ENCODE measurements at places on chromosomes 2 and 18.
A peak's percentile ranks its signal among the peaks of the same experiment; 100 is the strongest.

GRCh38 chr2:37532503-37532902 lies 138.9 kb downstream of the CDC42EP3 start:
- DNase-seq: no peak

- DNase-seq: peak; percentile 46
These were observed 570.1 kb downstream of the PLCL1 start for GRCh38 chr2:198374375-198375082.

DNA sequence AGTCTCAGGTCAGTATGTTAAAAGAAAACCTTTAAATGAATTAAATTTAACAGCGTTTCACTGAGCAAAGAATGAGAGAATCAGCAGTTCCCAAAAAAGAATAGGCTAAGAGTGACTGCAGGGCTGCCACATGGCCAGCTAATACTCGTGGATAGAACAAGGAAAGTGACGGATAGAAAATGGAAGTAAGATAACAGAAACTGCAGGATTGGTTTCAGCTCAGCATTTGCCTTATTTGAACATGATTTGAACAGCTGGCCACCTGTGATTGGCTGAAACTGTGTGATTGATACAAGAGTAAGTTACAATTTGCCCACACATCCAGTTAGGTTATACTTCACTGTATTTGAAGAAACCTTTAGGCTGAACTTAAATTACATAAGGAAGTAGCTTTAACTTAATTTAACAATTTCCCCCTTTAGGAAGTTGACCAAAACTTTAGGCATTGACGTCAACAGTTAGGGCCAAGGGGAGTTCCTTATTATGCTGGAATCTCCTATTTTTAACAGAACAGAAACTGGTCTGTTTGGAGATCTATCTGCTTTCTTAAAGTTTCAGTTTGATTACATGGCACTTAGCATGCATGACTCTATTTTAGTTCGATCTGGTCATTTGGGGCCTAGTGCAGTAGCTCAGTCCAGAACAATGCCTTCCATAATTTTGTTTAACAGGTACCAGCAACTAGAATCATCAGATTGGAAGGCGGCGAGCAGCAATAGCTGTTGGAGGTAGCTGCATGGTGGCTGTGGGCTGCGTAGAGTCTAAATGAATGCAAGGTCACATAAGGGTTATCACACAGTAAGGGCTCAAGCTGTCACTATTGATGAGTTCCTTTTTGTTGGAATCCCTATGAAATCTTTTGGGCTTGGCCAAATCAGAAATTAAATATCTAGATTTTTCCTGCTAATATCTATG lies 143.4 kb downstream of the TRIM43 start:
- no peak for DNase-seq

- no peak for DNase-seq
These were observed 145.8 kb downstream of the TRIB2 start for GRCh38 chr2:12862541-12862940.

- DNase-seq: no peak
These were observed 452.2 kb downstream of the MBD2 start for GRCh38 chr18:53772293-53772692.

DNA sequence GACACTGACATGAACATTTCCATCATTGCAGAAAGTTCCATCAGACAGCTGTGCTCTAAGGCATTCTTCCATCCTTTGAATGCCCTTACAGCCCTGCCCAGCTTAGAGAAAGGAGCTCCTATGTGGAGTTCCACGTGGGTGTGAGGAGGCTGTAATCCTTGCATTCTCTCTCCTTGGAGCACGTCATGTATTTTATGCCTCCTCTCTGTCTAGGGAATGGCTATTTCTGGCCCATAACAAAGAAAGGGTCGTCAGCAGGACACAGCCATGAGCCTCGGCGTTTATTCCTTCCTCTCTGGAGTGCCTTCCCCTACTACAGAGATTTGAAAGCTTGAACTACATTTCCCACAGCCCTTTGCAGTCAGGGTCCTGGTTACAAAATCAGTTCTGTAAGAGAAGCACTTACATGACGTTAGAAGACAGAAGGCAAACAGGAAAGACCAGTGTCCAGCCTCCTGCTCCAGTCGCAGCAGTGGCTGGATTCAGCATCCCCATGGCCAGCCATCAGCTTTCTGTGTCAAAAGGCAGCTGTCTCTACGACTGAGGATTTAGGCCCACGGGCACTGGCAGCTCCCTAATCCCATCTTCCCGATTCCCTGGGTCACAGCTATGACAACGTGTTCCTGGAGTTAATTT lies 234.9 kb downstream of the TFCP2L1 start:
- no peak for DNase-seq

DNA sequence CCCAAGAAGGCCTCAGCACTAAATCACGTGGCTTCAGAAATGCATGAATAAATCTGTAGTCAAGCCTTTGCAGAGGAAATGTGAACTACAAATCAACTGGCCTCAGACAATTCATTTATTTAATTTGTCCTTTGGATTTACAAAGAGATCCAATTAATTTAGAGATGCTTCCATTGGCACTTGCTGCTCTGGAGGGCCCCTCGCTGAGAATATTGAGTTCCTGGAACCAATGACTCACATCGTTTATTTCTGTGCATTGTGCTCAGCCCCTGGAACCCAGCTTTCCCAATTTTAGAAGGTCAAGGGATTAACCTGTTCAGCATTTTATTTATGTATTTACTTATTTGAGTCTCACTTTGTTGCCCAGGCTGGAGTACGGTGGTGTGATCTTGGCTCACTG lies 47.2 kb upstream of the MGAT4A start:
- no peak for DNase-seq

- no peak for DNase-seq
These were observed 91.9 kb upstream of the LRP1B start for GRCh38 chr2:142222715-142223114.

DNA sequence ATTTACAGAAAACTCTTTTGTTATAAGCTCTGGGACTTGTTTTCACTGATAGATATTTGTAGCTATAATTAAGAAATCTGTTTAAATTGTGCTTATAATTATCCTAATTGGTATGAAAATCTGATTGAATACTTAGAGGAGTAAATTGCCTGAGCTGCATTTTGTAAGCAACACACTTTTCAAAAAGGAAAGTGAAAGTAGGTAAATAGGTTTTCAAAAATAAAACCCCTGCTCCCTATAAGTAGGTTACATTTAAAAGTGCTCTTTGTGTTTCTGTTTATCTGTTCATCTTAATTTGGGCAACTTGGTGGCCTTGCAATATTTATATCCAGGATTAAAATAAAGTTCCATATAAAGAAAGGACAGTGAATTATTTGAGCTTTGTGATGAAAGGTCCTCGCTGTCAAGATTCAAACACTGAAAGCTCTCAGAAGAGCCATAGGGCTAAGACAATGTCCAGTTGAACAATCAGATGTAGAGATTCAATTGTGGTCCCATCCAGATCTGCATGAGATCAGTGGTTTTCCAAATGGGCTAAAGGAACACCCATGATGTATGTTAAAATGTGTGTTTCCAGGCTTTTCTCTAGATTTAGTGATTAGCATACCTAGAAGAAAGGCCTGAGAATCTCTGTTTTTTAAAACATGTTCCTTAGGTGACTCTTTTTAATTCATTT lies 371.6 kb downstream of the RPRM start:
- DNase-seq: no peak

- DNase-seq: peak; percentile 48
These were observed 625 bp upstream of the NBAS start for GRCh38 chr2:15561574-15562344.

- DNase-seq: no peak
These were observed 343.0 kb downstream of the NYAP2 start for GRCh38 chr2:225742487-225742886.

- no peak for DNase-seq
These were observed 163.5 kb upstream of the FBXO11 start for GRCh38 chr2:48069769-48070168.

- no peak for DNase-seq
These were observed 248.4 kb downstream of the ZNF521 start for GRCh38 chr18:25103468-25104155.

GRCh38 chr2:6580982-6581381 lies 284.7 kb downstream of the CMPK2 start:
- peak; percentile 87 for DNase-seq

- no peak for DNase-seq
These were observed 70.8 kb downstream of the KCNE4 start for GRCh38 chr2:223122781-223123180.

DNA sequence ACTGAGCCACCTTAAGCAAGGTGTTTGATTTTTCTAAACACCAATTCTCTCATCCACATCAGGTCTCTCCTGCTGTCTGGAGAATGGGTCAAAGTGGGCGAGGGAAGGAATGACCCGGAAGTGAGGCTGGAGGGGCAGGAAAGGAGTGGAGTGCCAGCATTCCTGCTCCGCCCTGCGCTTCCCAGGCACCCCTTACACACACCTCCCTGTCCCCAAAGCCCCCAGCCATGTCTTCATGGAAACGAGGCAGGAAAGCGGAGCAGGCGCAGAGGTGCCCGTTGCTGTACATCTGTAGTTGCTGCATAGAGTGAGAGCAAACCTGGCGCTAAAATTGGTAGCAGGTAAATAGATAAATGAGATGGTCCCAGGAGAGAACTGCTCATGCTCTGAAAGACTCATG lies 27.2 kb upstream of the NT5DC4 start:
- DNase-seq: no peak

DNA sequence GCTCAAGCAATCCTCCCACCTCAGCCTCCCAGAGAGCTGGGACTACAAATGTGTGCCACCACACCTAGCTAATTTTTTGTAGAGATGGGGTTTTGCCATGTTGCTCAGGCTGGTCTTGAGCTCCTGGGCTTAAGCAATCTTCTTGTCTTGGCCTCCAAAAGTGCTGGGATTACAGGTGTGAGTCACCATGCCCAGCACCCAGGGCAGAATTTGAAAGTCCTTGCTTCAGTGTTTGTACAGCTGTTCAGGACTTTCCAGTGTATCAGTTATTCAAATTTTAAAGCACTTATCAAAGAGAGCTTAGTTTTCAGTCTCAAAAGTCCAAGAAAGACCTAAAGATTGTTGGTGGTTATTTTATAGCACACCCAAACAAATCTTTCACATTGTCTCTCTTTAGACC lies 43.6 kb upstream of the VPS54 start:
- DNase-seq: peak; percentile 88

DNA sequence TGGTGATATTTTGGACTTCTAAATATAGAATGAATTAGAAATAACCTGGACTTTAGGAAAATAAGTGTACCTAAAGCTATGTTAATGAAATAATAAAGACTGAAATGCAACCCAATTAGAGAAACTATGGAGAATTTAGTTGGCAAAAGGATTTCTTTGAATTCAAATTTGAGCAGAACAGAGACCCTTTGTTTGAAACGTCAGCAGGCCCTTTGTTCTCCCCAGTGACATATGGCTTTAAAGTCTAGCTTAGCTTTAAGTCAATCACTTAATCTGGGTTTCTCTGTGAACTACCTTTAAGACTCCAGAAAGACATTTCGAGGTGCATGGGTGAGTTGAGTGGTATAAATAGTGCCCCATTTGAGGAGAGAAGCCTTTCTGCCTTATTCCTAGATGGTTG lies 130.5 kb upstream of the CREB1 start:
- DNase-seq: no peak

DNA sequence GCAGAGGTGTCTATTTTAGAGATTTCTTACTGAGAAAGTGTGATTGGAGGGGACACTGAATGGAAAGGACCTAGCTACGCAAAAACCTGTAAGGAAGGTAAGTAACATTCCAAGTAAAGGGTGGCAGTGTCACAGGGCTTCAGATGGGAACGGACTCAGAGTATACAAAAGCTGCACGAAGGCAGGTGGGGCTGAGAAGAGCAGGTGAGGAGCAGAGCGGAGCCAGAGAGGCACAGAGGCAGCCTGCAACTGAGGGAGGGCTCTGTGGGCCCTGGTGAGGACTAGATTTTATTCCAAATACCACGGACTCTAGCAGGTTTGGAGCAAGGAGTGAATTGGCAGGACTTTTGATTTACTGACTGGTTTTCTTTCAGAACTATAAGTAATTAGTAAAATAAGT lies 331.3 kb upstream of the PKDCC start:
- no peak for DNase-seq

DNA sequence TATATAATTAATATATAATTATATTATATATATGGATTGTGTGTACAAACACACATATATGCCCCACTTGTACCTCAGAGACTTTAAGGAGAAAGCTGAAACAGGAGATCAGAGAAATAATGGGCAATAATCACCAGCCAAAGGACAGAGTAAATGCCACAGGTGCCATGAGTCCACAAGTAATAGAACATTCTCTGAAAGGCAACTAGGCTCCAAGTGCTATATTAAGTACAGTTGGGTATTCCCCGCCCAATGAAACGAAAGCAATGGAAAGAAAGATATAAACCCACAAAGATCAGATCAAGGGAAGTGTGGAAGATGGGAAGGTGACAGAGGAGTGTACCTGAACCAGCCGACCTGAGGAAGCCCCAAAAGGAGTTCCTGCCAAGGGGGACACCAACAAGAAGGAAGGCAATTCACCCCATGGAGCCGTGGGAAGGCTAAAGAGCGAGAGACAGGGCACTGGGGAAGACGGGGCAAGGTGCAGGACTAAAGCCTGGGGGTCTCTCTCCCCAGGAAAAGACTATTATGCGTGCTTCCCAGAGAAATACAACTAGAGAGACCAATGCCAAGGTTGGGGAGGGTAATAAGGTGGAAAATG lies 19.0 kb downstream of the DYM start:
- no peak for DNase-seq

DNA sequence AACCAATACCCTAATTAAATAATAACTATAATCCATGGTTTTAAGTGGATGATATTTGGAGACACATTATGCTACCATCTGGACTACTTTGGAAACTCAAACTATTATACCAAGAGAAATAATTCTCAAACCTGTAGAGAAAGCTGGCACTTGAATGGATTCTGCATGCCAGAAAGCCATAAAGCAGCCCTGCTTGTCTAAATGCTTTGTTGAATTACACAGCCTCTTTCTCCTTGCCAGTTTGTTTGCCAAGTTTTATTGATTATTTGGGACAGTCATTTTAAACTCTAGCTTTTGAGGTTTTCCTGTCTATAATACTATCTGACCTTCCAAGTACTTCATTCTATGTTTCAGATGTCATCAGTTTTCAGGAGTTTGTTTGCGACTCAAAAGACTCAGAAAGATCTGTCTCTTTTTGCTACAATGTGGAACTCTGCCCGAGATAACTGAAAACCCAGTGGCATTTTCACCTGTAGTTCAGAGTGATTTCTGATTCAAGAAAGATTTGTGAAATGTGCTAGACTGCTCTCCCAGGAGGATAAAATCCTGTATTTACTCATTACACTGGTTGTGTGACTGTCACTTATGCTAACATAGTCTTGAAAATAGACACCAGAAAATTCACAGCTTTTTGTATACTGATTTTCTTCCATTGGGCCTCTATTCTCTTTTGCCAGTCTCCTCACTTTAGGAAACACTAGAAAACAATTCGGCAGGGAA lies 29.2 kb upstream of the MBOAT2 start:
- no peak for DNase-seq

Data from foreskin fibroblast (primary cell).